SK-MEL-5 (cell line): ENCODE measurements at places on chromosomes 2 and 18.

DNA sequence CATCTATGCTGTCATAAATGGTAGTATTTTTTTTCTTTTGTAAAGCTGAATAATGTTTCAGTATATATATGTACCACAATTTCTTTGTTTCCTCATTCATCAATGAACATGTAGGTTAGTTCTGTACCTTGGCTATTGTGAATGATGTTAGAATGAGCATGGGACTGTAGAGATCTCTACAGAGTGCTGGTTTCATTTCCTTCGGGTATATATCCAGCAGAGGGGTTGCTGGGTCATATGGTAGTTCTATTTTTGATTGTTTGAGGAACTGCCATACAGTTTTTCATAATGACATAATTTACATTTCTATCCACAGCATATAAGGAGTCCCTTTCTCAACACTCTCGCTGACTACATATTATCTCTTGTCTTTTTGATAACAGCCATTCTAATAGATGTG is 243.5 kb downstream of the CDH7 start:
- DNase-seq = no peak

DNA sequence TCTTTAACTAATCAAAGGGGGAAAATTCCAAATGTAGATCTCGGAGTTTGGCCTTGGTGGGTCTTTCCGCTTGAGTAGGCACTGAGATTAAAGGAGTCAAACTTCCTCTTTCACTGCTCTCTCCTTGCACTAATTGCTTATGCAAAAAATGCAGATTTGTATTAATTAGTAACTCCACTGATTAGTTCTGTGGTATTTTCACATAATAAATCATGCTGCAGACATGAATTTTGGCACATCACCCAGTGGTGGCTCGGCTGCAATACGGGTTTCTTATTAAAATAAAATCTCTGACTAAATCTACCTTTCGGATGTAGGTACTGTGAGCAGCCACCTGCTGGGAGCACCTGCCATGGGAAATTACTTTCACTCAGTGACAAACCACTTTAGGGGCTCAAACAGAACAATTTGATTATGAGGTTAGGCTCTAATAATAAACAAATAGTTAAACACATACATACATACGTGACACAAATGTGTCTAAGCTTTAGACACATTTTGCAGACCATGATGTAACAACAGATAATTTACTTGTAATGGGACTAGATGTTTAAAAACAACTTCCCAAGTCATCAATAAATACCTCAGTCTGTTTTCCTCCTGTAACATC is 6.4 kb upstream of the NEUROD1 start:
- DNase-seq = no peak

- peak; percentile 86 for DNase-seq
These were observed 14.3 kb upstream of the TRIB2 start for GRCh38 chr2:12702168-12703121.

DNA sequence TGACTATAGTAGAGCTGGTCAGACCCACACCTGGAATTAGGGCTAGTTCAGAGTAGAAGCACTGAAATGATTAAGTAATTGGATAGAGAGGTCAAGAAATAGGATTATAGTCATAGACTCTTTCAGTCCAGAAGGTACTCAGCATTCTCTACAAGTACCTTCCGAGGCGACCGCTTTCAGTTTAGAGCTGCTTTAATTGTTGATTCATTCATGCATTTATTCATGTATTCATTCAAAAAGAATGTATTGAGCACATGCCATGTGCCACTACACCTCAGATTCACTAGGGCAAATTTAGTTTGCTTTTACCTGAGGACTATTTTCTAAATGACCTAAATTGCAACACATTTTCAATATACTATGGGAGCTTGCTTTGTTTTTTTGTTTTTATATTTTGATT is 48.7 kb downstream of the CRIM1 start:
- DNase-seq = no peak

- no peak for DNase-seq
These were observed 17.1 kb downstream of the FAM178B start for GRCh38 chr2:96969321-96969720.

DNA sequence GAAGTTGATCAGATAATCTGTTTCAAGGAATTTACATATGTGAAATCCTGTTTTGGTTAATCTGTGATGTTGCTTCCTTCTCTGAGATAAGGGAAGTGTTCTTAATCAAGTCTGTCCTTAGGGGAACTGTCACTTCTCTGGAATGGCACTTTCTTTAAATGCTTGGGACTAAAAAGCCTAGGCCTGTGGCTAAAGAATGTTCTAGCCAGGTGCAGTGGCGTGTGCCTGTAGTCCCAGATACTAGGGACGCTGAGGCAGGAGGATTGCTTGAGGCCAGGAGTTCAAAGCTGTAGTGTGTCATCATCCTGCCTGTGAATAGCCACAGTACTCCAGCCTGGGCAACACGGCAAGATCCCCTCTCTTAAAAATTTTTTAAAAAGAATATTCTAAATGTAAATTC is 217.6 kb upstream of the SIX3 start:
- DNase-seq = no peak

- no peak for DNase-seq
These were observed 150.5 kb downstream of the SEPTIN10 start for GRCh38 chr2:109463236-109463635.

- peak; percentile 57 for DNase-seq
These were observed 10.9 kb downstream of the TRIP12 start for GRCh38 chr2:229910832-229911412.

DNA sequence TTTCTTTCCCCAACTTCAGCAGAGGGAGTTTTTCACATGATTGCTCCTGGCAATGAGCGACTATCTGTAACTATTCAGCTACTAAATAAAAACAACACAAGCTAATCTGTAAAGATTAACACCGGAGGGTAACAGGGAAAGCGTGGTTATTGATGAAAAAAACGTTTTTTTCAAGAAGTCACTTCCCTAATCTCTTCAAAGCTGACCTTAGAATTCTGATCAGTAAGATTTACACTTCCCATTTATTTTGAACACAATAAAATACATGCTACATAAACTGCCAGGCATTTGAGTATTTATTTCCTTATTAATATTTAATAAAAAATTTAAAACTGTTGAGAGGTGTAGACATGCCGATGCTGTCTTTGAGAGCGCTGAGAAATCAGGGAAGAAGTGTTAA is 207.4 kb upstream of the HDAC4 start:
- DNase-seq = no peak
